ENCODE measurements at places on chromosomes 11 and 22. TPM values are rescaled to one million over a fixed set of nuclear protein-coding genes. Genes with fewer than 3 reads are reported as not detected.

DNA sequence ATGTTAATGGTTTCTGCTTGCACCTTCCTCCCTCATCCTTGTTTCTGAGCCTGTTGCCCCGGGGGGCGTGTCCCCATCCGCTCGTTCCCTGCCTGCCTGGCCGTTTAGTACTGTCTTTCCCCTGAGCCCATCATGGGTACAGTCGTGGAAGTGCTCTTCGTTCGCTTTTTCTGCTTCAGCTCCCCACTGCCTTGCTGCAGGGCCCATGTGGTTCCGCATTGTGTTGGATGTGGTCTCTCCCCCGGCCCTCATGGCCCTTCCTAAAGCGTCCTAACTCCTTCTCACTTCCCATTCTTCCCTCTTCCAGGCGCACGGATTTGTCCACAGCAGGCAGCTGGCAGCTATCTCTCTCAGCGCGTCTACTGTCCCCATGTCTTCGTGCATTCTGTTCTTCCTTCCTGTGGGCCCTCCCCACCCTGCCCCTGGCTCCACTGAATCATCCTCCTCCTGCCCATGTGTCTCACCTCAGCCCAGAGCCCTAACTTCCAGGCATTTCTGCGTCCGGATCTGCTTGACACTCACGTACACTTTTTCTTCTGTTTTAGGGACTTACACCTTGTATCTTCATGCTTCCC, 98.1 kb downstream of the ZBTB16 start:
- no peak for DNase-seq

- DNase-seq = peak; percentile 49
Observed at GRCh38 chr11:96257972-96258934, 84.7 kb downstream of the MAML2 start.

GRCh38 chr22:28444659-28445058, 235.0 kb downstream of the TTC28 start:
- DNase-seq = no peak

DNA sequence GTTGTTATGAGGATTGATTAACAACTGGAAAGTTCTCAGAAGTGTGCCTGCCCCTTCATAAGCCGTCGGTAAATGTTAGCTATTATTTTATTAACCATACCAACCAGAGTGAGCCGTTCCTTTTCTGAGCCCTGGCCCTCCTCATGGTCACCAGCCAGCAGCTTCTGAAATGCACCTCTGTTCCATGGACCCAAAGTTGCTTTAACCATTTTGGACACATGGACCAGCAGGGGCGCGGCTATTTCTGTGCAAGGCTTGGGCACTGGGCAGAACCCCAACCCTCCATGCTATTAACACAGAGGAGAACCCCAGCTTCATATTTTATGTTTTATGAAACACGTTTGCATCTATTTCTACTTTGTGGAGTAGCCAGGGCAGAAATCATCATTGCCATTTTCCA, 18.6 kb upstream of the SCGB1A1 start:
- no peak for DNase-seq

- no peak for DNase-seq
Observed at GRCh38 chr11:3367221-3367620, 11.7 kb downstream of the ZNF195 start.

DNA sequence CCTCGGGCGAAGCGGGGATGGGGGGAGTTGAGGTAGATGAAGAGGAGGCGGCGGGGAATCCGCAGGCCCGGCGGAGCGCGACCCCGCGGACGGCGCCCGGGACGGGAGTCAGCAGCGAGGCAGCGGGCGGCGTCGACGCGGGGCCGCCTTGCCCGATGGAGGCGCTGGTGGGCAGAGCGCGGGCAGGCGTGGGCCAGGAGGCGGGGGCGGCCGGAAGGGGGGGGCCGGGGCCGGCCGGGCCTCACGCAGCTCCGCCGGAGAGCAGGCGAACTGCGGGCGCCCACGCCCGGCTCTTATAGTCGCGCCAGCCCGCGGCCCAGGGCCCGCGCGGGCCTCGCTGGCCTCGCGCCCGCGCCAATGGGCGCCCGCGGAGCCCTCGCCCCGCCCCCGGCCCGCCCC, at the start of gene IGF2:
IGF2 (minus strand) TSS at position 267 of the 399 bp plus-strand sequence. CDS start 3,866 bp downstream, outside the sequence.
- DNase-seq = no peak

DNA sequence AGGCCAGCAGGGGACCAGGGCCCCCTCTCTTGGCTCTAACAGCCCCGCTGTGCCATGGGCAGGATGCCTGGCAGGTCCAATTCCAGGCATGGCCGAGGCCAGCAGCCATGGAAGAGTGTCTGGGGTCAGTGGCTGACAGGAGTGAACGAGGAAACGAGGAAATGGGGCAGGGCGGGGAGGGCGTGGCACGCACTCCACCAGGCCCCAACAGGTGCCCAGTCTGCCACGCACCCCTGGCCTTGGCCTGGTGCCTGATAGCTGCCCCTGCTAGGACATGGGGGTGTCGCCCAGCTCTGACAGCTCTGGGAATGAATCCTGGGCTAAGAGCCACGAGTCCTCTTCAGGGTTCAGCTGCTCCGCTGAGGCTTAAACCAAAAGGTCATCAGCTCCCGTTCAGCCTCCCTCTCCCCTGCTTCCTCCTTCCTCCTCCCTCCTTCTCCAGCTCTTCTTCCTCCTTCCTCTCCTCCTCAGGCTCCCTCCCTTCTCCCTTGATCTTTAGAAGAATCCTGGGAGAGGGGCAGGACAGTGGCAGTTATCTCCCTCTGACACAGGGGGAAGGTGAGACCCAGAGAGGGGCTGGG, 11.5 kb upstream of the TBC1D22A start:
- no peak for DNase-seq

DNA sequence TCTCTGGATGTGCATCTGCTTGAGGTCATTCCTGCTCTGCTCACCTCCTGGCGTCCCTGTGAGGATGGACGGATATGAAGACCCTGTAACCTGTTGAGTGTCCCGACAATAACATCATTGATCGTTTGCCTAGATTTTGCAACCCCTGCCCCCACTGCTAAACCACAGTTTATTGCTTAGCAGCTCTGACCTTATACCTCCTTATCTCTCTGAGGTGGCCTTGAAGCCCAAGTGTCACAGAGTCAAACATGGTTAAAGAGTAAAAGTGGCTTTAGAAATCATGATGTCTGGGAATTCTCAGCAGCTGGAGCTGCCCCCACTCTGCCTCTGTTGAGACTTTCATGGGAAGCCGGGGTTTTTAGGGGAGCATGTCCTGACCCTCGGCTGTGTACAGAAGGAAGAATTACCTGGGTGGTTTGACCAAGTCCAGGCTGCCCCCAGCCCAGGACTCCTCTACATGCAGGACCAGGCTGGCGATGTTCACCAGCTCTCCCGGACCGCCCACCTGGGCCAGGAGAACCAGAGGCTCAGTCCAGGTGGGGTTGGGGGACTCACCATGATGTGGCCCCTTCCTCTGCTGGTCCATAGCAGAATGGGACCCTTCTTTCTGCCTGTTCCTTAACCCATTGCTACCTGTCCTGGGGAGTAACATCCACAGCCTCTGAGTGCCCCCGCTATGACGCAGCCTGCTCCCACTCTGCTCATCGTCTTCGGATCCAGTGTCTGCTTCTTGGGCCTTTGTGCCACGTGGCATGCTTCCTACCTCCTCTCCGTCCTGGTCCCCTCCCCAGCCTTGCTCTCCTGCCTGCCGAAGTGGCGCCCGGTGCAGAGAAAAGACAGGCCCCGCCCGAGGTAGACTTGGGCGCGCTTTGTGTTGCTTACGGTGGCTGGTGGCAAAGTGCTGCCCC, 33.4 kb upstream of the FTH1 start:
- no peak for DNase-seq

DNA sequence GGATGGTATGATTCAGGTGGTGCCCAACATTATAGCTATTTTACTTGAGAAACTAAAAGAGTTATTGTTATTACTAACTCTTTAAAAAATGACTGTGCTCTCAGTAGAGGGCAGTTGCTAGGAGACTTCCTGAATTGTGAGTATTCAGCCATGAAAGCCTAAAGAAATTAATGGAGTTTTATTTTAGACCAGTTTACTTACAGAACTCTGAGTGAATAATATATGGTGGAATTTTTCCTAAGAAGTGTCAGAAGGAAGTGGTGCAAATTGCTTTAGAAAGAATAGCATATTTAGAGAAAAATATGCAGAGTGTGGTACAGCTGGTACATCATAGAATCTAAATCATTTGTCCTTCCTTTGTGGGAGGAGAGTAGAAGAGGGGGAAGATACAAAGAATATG, 689.9 kb upstream of the CCDC90B start:
- no peak for DNase-seq

DNA sequence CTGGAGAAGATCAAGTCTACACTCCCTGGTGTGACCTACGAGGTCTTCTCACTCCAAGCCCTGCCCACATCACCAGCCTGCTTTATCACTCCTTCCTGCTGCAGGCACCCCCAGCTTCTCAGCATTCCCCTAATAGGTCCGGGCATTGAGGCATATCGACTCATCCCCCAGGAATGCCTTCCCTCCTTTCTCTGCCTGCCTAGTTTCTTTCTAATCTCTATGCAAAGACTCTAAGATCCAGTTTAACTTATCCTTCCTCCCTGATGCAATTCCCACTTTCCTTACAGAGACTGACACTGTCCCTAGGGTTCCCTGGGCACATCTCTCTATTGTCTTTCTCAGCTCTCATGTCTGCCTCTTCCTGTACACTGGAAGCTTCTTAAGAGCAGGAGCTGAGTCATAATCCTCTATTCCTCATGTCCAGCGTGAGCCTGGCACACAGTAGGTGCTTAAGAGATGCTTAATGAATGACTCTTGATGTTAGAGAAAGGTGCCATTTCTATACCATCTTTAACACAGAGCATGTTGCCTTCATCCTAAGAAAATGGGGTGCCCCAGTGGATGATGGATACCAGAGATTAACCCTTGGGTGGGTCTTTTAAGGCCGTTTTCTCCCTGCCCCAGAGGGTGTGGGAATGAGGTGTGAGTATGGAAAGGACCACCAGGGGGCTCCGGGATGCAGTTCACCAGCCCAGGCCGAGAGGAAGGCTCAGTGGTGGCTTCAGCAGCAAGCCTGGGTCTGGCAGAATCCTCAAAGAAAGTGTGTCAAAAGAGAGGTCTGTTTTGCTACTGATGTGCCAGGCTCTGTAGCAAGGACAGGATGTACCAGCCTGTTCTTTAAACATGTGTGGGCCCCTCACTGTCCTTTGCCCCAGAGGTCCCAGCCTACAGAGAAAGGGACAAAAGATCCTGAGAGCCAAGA, 34.7 kb downstream of the PARVA start:
- peak; percentile 50 for DNase-seq

GRCh38 chr11:78432956-78433355, 15.3 kb upstream of the GAB2 start:
- DNase-seq = no peak

GRCh38 chr11:60872961-60873524, 5.7 kb downstream of the ZP1 start:
- no peak for DNase-seq

DNA sequence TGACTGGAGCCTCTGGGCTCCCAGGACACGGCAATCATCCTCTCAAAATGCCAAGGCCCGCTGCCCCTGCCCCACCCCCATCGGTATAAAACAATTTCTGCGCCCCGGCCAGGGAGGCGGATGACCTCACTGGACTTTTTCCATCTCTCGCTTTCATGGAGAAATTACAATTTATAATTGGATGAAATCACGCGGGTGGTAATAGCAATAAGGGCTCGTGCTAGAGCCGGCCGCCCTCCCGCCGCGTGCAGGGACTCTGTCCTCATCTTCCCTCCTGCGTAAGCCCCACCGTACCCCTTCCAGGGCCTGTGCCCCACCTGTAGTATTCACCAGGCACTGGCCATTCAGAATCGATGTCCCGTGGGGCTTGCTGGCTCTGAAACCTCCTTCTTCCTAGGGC, 64.5 kb downstream of the MACROD1 start:
- no peak for DNase-seq

DNA sequence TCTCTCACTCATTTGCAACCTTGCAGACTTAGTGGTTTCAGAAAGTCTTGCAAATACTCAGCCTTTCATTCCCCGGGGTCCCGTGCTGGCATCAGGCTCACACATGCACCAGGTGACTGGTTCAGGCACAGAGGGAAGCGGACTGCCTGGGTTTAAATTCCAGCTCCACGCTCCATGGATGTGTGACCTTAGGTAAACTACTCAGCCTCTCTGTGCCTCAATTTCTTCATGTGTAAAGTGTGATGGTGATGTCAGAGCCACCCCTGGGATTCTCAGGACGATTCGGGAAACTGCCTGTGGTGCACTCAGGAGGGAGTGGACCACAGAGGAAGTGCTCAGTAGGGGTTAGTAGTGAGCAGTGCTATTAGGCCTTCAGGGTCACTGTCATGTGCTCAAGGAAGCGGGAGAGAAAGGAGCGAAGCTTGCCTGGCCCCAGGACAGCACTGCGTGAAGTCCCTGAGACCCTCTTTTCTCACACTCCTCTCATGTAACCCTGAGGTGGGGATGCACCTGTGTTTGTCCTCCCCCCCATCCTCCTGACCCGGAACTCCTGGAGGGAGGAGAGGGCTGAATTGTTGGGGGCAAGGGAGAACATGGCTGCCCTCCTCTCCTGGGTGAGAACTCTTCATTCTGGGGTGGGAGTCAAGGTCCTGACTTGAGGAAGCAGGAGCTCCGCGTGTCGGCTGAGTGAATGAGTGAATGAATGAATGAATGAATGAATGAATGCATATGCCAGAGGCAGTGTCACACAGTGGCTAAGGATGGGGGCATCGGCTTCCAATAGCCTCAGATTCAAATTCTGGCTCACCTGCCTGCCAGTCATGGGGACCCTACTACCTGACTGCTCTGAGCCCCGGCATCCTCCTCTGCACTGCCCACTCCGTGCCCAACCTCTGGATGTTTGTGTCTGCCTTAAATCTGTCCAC, 14.4 kb upstream of the UPK3A start:
- no peak for DNase-seq

- DNase-seq = no peak
Observed at GRCh38 chr11:78973876-78974275, 399.2 kb upstream of the NARS2 start.

- DNase-seq = no peak
Observed at GRCh38 chr11:28090052-28090749, 17.8 kb downstream of the KIF18A start.

- peak; percentile 53 for DNase-seq
Observed at GRCh38 chr11:6315811-6316425, 4.4 kb downstream of the CAVIN3 start.

DNA sequence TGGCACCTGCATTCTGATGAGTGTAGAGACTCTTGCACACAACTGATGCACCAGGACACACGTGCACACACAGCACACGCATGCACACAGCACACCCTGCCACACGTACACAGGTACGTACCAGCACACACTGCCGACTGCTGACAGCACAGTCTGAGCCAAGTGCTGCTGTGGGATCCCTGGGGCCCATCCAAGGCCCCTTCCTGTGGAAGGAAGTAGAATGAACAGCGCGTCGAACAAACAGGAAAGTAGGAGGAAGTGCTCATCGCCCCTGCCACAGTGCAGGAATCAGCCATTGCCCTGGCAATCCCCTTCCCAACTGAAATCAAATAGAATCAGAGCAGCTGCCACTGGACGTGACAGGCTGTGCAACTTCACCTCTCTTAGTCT, 57.9 kb downstream of the CD82 start:
- no peak for DNase-seq

GRCh38 chr22:37893583-37893983, 12.5 kb upstream of the MICALL1 start:
- no peak for DNase-seq

The OR51B5 gene
- not detected for total RNA-seq

The PRAME gene
- not detected for total RNA-seq

The MS4A2 gene
- not detected for total RNA-seq

The NLRP14 gene
- not detected for total RNA-seq

The DDI1 gene
- not detected for total RNA-seq

The PTPN5 gene
- not detected for total RNA-seq

The LARGE2 gene
- total RNA-seq = 1.1 TPM

The SLC5A4 gene
- total RNA-seq = not detected

The GSTP1 gene
- 362 TPM for total RNA-seq

The CARS1 gene
- 97.5 TPM for total RNA-seq

The MCHR1 gene
- total RNA-seq = not detected

The CCDC89 gene
- not detected for total RNA-seq

The SEC14L2 gene
- 12.8 TPM for total RNA-seq

The ANKK1 gene
- 0.15 TPM for total RNA-seq
